Activated naive CD8-positive, alpha-beta T cell treated with anti-CD3 and anti-CD28 coated beads, Interleukin-2, amount 10 ng/mL, durations not matched to agents 7 days and 5 days (primary cell): ENCODE measurements at places on chromosomes 4 and X. TPM values are rescaled to one million over a fixed set of nuclear protein-coding genes. Genes with fewer than 3 reads are reported as not detected.

Gene PRRG1
- not detected for total RNA-seq

- no peak for DNase-seq
These were observed 6.8 kb downstream of the ZFP42 start for GRCh38 chr4:188002323-188002722.

GRCh38 chrX:8849945-8850344 is 48.8 kb upstream of the FAM9A start:
- DNase-seq = no peak

DNA sequence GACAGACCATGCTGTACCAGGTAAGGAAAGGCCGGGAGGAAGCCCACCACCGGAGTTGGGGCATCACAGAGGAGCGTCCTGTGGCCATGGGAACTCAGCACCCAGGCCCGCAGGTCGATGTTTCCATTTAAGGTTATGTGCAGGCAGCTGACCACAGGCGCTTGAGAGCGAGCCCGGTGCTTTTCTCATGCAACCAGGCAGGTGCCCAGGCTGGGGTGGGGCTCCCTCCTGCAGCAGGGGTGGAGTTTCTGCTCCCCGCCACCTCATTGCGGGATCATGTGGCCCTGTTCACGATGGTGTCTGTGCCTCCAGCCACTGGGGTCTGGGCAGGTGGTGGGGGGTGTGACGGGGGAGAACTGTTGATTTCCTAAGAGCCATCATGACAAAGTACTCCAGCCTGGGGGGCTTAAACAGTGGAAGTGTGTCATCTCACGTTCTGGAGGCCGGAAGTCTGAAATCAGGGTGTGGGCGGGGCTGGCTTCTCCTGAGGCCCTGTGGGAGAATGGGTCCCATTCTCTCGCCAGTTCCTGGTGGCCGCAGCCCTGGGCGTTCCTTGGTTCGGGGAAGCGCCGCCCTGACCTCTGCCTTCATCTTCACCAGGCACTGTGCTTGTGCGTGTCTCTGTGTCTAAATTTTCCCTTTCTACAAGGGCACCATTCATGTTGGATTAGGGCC is 60.9 kb downstream of the CPZ start:
- no peak for DNase-seq

DNA sequence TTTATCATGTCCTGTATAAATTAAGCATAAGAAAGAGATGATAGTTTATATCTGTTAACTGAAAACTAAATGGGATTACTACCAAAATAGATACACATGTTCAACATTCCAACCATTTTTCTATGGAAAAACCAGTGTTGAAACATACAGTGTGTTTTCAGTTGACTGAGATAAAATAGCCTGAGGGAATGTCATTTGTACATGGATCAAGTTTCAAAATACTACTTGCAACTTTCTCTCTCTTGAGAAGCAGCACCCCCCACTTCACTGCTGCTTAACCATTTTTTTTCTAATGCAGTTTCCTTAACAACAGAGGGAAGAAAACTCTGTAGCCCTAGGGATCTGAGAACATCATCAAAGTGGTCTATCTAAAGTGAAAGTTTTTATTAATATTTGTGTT is 70.8 kb downstream of the NPNT start:
- DNase-seq = no peak

DNA sequence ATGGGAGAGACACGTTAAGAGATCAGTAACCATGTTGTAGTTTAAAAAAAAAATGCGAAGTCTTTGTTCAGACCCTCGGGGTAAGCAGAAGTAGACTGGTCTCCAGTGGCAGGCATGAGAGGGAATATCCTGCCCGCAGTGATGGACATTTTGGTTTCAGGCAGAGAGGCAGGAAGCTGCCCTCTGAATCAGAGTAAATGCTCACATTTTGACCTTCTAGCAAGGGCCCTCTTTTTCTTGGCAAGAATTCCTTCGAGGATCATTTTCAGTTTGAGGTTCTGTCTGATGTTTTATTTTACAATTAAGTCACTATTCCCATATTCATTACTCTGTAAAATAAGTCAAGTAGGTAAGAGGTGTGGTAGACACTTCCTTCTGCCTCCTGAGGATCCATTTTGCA is 28.4 kb downstream of the SORBS2 start:
- DNase-seq = no peak
